ENCODE measurements at places on chromosomes 7 and 10. TPM values are rescaled to one million over a fixed set of nuclear protein-coding genes. Genes with fewer than 3 reads are reported as not detected.

The RTKN2 gene
- total RNA-seq = 0.83 TPM

The AP5Z1 gene
- total RNA-seq = 30.1 TPM

The TMEM225B gene
- total RNA-seq = 0.92 TPM

The BTBD16 gene
- total RNA-seq = 0.66 TPM

The HMX3 gene
- total RNA-seq = 0.08 TPM

The CNPY1 gene
- not detected for total RNA-seq

The AKR1D1 gene
- not detected for total RNA-seq

The HOXA10 gene
- total RNA-seq = 6.9 TPM

The SFRP4 gene
- 4.3 TPM for total RNA-seq

The DYDC2 gene
- total RNA-seq = 0.09 TPM

The FAM53B gene
- total RNA-seq = 13.6 TPM

The LRRC4 gene
- not detected for total RNA-seq

The LIPN gene
- not detected for total RNA-seq
